CD4-positive, alpha-beta T cell treated with Interferon alpha-2 for 1 hour (primary cell): ENCODE measurements at places on chromosomes 12 and 14.

- DNase-seq, result no peak
Observed at GRCh38 chr14:101189266-101189665, 285.7 kb upstream of the RTL1 start.

DNA sequence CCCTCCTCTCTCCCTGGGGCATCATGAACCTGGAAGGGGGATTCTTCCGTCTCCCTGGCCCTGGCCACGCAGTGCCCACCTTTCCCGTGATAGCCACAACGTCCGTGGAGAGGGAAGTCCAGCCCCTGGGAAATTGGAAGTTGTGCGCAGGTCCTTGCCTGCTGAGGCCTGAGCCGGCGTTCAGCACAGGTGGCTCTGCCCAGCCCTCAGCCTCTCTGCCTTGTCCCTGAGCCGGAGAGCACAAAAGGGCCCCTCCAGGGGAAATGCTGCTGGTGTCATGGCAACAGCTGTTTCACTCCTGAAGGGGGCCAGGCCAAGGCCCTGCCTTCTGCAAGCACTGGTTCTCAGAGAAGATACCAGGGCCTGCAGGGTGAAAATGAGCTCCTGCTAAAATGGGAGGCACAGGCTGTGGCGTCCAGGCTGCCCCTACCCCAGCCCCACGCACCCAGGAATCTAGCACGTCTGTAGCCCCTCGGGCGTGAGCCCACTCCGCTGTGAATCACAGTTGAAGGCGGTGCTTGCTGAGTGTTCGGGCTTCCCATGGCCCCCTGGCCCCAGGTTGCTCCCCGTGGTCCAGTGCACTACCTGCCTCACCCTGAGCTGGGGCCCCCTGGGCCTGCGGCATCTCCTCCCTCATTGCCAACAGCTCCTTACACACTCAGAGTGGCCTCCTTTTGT lies 149.4 kb downstream of the ADGRD1 start:
- DNase-seq, result no peak

DNA sequence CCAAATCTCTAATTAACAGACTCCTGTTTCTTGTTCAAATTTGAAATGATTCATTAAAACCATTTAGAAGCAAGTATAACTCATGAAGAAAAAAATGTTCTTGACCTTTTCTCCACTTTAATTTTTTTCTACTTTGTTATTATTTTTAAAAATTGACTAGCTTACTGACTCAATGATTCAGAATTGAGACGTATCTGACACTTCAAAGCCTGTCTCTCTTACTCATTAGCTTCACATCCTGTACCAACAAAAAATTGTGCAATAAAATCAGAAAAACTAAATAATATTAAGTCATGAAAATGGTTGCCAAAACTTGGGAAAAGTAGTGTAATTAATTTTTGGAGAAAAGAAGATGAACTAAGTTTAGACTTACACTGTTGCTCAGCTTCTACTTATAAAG lies 331.2 kb downstream of the SLC16A7 start:
- DNase-seq, result no peak

DNA sequence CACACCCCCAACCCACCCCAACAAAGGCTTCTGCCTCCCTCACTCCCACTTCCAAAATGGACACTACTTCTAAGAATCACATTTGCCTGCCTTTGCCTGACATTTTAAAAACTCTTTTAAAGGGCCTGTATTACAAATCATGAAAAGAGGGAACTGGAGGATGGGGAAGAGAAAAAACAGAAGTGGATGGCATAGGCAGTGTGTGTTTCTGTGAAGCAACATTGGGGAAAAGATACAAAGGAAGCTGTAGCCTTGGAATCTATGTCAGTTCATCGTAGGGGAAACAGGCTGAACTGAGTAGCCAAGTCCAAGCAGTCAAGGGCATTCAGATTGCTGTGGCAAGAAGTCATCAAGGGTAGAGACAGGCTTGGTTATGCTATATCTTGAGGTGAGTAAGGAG lies 273.9 kb downstream of the BTG1 start:
- DNase-seq, result no peak

GRCh38 chr12:109670731-109671130 lies 42.9 kb upstream of the FAM222A start:
- no peak for DNase-seq

DNA sequence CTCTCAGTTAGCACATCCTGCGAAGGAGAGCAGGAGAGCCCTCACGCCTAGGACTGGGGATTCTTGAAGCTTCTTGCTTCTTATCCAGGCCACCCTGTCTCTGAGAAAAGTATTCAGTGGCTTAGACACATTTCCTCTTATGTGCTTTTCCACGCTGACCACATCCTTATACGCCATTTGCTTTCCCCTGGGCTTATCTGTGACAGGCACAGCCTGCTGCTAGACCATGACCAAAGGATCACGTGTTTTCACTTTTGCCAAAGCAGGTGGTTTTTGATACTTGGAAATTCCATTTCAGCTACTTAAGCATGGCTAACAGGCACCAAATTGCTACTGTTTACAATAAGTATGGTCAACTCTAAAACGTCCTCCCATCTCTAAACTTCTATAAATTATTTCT lies 587.4 kb downstream of the AACS start:
- DNase-seq, result no peak

DNA sequence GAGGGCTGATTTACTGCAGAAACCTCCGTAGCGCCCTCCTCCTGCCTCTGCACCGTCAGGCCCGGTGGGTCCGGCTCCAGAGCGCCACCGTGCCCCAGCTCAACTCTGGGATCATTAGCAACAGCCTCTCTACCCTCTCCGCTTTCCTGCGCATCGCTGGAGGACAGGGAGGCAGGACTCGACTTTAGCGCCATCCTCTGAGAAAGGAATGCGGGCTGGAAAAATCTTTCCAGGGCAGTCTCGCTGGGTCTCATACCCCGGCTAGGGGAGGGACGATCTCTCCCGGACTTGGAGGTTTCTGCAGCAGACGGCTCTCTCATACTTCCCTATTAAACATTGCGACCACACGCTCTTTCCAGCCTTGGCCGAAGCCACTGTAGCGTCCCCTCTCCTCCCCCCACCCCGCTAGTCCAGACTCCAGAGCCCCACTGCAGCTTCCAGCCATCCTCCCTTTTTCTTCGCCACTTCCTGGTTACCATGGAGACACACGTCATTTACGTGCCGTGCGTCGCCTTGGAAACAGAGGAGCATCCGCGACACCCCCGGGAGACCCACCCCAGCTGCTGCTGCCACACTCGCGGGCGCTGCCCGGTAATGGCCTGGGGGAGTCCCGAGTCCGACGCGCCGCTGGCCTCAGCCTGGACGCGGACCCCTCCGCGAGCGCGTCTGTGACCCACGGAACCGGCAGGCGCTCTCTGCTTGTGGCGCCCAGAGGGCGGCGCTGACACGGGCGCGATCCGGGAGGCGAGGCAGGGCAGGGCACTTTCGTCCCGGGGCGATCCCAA lies at the start of gene CCDC184:
Gene CCDC184 (plus strand): TSS at position 554 of the 785 bp plus-strand sequence. CDS start 479 bp downstream, outside the sequence.
- DNase-seq, result peak; percentile 80

- no peak for DNase-seq
Observed at GRCh38 chr14:60636879-60637478, 12.3 kb downstream of the SIX1 start.

DNA sequence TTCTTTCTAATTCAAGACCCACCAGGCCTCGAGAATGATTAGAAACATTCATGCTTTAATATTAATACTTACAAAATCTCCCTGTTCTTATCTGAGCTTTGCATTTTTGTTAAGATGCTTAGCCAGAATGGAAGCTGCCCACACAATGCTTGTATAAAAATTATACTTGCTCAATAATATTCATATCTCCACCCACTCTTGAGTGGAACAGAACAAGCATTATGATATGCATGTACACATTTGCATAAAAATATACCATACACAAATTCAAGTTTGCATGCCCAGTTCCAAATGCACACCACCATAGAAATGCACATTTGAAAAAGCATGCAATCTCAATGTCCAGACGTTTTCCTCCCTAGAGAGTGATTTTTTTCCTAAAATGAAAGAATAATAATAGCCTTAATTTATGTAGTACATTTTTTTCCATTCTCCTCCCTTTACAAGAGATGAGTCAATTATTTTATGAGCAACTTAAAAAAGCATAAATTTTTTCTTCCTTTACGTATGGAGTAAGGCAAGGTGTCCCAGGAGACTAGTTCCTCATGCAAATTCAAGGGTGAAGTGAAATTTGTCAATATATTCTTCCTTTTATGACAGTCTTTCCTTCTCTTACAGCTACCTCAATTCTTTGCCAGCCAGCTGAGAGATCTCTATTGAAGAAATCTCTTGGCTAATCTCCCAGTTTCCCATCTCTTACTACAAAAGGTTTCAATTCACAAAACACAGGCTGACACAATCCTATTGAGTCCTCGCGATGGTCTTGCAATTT lies 313.1 kb upstream of the GARIN6 start:
- DNase-seq, result no peak

DNA sequence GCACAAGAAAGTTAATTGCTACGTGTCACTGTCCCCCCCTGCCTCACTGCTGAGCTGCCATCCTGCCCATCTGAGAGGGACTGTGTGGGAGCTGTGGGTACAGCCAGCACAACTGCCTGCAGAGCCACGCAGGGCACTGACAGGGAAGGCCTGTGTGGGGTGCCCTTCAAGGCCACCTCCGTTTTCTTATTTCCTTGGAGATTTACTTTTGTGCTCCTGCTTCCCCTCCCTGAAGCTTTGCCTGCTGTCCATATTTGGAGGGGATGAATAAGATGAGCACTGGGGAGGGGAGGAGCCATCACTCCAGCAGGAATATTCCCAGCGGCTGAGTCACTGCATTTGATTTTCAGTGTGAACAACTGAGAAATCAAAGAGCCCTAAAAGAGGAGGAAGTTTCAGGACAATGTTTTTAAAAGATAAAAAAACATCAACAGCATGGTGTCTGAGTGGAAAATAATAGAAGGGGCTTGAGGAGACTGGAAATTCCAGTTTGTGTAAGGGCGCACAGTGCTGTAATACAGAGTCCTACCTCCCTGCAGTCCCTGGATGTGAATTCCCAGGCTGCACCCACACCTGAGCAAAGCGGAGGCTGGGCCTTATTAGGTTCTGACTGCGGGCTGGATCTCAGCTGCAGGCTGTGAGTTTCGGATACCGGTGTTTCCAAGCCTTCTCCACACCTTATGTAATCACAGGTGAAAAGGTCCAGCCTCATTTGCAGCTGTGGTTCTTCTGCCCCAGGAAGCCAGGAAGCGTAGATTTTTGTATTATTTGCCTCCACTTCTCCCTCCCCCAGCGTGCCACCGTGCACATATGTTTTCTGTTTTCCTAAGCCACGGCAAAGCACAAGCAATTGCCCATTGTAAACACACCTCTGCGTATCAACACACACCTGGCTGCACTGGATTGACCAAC lies 192.6 kb upstream of the BCL2L14 start:
- DNase-seq, result no peak

- peak; percentile 18 for DNase-seq
Observed at GRCh38 chr12:131827961-131828534, at the start of gene MMP17. Gene MMP17 (plus strand): TSS chr12:131828393. CDS start chr12:131828495, 102 bp downstream.

GRCh38 chr12:46131732-46132469 lies 136.9 kb downstream of the SLC38A1 start:
- DNase-seq, result no peak

DNA sequence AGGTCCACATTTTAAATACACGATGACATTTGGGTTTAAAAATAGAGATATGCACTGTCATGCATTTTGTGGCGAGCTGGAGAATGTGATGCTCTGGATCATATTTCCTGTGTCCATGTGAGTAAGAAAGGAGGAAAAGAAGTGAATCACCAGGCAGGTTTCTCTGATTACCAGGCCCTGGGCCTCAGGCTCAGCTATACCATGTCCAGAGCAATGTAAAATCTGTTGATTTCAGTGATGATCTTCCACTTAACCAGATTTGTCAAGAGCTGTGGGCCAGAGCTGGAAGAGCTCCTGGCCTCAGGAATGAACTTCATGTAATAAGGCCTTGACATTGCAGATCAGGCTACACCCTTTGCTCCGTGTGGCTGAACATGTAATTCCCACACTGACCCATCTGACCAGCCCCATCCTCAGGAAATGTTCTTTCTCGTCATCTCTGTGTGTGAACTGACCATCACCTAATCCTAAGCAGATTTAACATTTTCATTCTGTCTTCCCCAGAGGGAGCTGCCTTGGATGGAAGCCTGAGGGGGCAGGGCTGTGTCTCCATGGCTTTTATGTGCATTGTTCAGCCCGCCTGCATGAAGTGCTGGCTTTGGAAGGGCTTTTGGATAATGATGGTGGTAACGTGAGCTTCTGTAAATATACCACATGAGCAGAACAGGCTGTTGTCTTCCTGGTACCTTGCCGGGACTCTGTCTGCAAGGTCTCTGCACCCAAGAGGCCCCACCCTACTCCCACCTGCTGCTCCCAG lies 54.5 kb downstream of the CRACR2A start:
- DNase-seq, result no peak

- peak; percentile 18 for DNase-seq
Observed at GRCh38 chr14:77139540-77140358, 1.8 kb downstream of the ZDHHC22 start.

DNA sequence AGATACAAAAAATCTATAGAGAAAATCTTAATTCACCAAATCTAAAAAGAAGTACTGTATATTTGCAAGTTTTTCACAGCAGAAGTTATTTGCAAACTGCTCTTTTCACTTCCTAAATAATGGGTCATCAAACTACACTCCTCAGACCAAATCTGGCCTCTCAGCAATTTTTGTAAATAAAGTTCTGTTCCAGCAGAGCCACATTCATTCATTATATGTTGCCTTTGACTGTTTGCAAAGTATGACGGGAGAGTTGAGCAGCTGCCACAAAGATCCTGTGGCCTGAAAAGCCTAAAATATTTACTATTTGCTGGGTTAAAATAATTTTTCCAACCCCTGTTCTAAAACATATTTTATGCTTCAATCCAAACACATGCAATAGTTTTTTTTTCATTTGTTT lies 1222.3 kb upstream of the SEL1L start:
- DNase-seq, result no peak

GRCh38 chr14:64680013-64680713 lies 24.1 kb upstream of the PLEKHG3 start:
- DNase-seq, result no peak

- no peak for DNase-seq
Observed at GRCh38 chr12:42607584-42608058, 18.1 kb upstream of the PRICKLE1 start.

GRCh38 chr12:66044731-66045130 lies 85.8 kb downstream of the LLPH start:
- DNase-seq, result no peak

DNA sequence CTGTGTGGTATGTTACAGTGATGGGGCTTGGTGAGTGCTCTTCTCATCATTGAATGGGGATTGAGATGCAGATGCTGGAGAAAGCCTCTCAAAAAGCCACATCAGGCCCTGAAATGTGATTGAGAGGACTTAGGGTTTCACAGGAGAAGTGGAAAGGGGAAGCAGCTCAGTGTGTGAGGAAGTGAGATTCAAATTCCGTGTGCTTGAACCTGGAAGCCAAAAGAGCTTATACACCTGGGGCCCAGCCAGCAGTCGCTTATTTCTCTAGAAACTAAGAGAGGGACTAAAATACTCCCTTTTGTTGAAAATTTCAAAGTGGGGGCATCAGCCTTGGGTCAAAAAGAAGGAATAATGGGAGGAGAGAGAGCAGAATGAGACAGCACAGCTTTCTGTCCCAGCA lies 39.1 kb upstream of the GZMB start:
- DNase-seq, result peak; percentile 42

GRCh38 chr14:102840771-102841528 lies 63.7 kb downstream of the TRAF3 start:
- DNase-seq, result no peak

GRCh38 chr12:20718294-20718693 lies 23.2 kb downstream of the SLCO1C1 start:
- DNase-seq, result no peak

DNA sequence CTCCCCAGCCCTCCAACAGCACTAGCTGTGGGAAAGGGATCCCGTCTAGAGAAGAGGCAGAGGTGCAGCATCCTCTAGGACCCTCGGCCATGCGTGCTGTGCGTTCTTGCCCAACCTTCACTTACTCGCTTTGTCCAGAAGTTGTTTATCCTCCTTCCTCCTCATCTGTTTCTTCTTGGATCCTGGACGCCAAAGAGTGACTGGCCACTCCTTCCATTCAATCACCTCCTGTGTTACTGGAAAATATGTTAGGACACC lies 140.5 kb downstream of the ZFP36L1 start:
- no peak for DNase-seq
